ENCODE measurements at places on chromosomes 12 and 14. TPM values are rescaled to one million over a fixed set of nuclear protein-coding genes. Genes with fewer than 3 reads are reported as not detected.

Gene CYP46A1
- 0.14 TPM for total RNA-seq

Gene FOXN4
- total RNA-seq = not detected

Gene HECTD1
- total RNA-seq = 303 TPM

Gene DEPDC4
- 0.17 TPM for total RNA-seq

Gene MYRFL
- under 0.01 TPM for total RNA-seq

Gene LRRIQ1
- total RNA-seq = 0.68 TPM

Gene PRKCH
- total RNA-seq = 312 TPM

Gene OVCH1
- total RNA-seq = not detected

Gene ACVRL1
- 680 TPM for total RNA-seq

Gene PTPRR
- not detected for total RNA-seq

Gene JPH4
- not detected for total RNA-seq

Gene DUSP6
- total RNA-seq = 317 TPM

Gene SPIC
- not detected for total RNA-seq

Gene TAS2R19
- 4.0 TPM for total RNA-seq

Gene ATF1
- total RNA-seq = 14.6 TPM

Gene OR4M1
- not detected for total RNA-seq

Gene KCNC2
- total RNA-seq = not detected

Gene WSCD2
- total RNA-seq = not detected

Gene MFAP5
- 0.85 TPM for total RNA-seq

Gene SLC7A8
- not detected for total RNA-seq

Gene NDUFA9
- 54.5 TPM for total RNA-seq

Gene KITLG
- 13.1 TPM for total RNA-seq

Gene MORN3
- total RNA-seq = not detected

Gene TMEM30B
- 0.34 TPM for total RNA-seq

Gene RBM23
- total RNA-seq = 116 TPM

Gene SIX1
- total RNA-seq = 0.17 TPM

Gene P2RX2
- 0.17 TPM for total RNA-seq

All from dermis blood vessel endothelial cell (primary cell).